Naive thymus-derived CD8-positive, alpha-beta T cell (primary cell): ENCODE measurements at places on chromosomes 6 and 20.

DNA sequence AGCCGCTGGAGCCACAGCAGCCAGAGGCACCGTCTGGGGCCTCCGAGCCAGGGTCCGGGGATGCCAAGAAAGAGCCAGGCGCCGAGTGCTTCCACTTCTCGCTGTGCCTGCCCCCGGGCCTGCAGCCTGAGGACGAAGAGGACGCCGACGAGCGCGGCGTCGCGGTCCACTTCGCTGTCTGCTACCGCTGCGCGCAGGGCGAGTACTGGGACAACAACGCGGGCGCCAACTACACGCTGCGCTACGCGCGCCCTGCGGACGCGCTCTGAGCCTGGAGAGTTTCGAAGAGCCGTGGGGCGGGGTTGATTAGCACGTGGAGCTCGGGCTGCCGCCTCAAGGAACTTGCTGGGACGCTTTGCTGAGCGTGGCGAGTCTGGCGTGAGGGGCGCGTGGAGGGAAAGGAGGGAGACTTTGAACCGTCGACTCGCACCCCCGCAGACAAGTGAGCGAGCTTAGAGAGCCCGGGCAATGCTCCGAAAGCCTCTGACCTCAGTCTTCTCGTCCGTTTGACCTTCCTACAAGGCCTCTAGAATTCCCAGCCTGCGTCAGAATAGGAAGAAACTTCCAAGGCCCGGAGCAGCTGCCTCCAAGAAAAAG lies 1.3 kb downstream of the PPP1R3G start:
- DNase-seq: no peak

- DNase-seq: no peak
Observed at GRCh38 chr6:155510879-155511278, 55.2 kb upstream of the NOX3 start.

DNA sequence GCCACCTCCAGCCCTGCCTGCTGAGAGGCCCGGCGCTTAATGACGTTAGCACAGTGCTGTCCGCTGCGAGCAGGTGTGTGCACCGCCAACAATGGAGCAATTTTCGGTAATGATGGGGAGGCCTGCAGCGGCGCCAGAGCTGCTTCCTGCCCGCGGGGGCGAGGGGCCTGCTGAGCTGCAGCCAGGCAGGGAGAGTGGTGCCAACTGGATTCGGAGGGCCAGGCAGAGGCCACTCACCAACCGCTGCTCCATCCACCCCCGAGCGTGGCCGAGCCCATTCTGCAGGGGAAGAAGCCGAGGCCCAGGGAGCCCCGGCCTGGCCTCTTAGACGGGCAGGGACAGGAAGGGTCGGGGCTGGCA lies 9.6 kb downstream of the HRH3 start:
- no peak for DNase-seq

DNA sequence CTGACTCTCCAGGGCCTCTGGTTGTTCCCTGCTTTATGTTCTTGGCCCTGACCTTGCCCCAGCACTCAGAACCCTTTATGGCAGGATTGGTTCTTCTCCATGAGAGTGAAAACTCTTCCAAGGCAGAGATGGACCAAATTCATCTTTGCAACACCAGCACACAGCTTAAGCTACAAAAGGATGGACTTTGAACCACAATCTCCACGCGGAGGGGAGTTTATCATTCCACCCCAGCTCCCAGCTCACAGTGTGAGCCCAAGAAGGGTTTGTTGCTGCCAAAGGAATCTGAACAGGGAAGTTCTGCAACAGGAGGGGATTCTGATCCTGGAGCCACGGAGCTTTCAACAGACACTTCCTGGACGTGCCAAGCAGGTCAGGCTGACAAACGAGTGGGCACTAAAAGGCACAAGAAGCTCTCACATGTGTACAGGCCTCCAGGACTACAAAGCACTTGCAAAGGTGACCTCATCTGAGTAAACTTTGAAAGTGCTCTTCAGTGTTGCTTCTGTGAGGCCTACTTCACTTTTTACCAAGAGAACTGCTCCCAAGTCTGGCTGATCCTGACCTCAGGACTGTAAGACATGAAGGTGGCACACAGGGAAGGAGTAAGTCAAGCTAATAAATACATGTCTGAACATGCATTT lies 8.9 kb downstream of the FITM2 start:
- no peak for DNase-seq

DNA sequence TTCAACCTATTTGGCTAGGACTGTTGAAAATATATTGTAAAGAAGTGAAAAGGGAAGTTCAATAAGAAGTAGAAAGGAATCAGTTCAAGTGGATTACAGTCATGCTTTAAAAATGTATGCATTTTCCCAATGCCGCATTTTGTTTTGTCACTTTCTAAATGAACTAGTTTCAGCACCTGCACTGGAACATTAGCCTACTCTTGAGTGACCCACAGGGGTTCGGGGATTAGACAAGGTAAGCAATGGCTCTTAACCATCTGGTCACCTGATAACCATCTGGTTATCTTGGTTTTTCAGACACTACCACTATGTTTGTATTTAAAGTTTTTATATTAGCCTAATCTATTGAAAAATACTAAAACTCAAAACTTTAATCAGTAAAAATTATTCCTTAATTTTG lies 97.6 kb downstream of the CD164 start:
- no peak for DNase-seq

GRCh38 chr20:63842258-63842657 lies 11.2 kb upstream of the ZBTB46 start:
- DNase-seq: no peak

DNA sequence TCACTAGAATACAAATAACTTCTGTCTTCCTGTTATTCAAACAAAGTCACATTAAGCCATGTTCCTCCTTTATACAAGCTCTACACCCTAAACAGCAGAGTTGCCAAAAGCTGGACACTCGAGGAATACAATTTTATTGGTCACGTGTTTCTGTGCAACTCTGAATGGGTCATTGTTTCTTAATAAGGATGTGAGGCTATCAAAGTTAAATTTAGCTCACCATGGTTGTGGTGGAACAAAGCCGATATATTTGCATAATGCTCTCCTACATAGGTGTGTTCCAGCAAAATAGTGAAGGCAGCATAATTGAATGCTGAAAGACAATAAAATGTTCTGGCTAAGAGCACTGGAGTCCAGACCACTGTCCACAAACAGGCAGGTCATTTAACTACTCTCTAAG lies 36.9 kb upstream of the CD2AP start:
- no peak for DNase-seq

DNA sequence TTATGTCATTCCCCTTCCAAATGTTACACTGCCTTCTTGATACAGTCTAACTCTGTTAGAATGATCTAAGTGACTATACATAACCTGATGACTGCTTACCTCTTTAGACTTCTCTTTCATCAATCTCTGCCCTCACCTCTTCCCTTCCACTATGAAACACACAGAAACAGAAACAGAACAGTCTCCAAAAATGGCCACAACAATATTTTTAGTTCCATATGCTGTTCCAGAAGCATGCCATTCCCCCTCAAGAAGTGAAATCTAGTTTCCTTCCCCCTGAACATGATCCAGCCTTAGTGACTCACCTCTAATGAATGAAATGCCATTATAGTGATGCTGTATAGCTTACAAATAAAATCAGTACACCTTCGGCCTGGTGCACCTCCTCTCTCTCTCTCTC lies 229.3 kb upstream of the TENT5A start:
- DNase-seq: no peak

GRCh38 chr6:12265791-12266190 lies 24.4 kb upstream of the EDN1 start:
- no peak for DNase-seq

- DNase-seq: no peak
Observed at GRCh38 chr6:45394586-45395095, 16.9 kb upstream of the SUPT3H start.

- DNase-seq: no peak
Observed at GRCh38 chr6:148317739-148318138, 24.9 kb upstream of the SASH1 start.

GRCh38 chr6:133705066-133705465 lies 183.8 kb upstream of the TCF21 start:
- no peak for DNase-seq

DNA sequence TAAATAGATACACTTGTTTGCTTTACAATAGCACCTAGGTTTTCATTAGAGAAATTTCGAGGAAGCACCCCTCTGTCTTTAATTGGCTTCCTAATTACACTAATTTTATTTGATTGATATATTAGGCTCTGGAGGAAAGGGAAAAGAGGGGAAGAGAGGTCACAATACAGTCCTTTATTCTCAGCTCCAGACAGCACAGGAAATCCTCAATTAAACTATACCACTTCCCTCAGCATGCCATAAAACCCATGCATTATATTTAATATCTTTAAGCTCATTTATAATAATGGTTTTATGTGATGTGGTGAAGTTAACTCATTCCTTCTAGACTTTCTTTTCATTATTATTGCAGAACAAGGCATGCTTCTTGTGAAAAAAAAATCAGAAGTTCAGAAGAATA lies 17.7 kb upstream of the PDE7B start:
- no peak for DNase-seq

- DNase-seq: no peak
Observed at GRCh38 chr20:62784497-62784896, 11.8 kb upstream of the MRGBP start.

DNA sequence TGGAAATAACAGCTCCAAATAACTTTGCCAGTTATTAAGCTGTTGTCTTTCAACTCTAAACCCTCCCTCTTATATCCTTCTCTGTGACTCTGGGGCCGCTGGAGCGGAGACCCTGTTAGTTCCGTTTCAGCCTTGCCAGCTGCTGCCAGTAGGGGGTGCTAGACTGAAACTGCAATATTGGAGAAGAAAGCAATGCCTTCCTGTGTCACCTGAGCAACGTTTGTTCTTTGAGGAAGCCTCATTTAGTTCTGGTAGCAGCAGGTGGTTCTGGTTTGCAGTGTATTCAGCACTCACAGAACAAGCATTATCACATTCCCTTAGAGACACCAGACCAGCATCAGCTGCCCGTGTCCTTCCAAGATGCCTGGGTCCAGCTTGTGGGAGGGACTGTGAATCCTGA lies 22.9 kb upstream of the JAG1 start:
- no peak for DNase-seq

- no peak for DNase-seq
Observed at GRCh38 chr20:9635750-9636149, 121.4 kb downstream of the LAMP5 start.

DNA sequence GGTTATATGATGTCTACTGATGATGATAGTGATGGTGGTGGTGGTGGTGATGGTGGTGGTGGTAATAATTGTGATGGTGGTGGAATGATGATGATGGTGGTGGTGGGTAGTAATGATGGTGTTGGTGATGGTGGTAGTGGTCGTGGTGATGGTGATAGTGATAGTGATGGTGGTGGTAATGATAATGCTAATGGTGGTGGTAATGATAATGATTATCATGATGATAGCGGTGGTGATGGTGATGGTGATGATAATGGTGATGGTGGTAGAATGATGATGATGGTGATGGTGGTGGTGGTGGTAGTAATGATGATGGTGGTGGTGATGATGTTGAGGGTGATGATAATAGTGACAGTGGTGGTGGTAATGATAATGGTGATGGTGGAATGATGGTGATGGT lies 4.5 kb upstream of the LPA start:
- no peak for DNase-seq

DNA sequence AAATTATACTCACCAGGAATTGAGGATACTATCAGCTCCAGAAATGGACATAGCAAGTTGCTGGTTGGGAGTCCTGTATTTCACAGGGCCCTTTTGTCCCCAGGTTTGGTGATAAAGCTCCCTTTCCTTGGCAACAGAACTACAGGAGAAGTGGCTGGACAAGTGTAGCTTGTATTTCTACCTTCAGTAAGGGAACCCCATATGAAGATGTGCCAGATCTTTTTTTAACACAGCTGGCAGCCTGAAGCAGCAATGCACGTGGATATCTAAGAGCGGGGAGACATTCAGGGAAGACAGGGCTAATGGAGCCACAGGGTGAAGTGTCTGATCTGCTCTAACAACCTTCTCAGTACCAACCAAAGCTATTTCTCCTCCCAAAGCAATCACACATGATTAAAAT lies 373.9 kb upstream of the ID4 start:
- DNase-seq: no peak
